Kidney (tissue), 22 donors: ENCODE measurements at places on chromosomes 1 and 21.

DNA sequence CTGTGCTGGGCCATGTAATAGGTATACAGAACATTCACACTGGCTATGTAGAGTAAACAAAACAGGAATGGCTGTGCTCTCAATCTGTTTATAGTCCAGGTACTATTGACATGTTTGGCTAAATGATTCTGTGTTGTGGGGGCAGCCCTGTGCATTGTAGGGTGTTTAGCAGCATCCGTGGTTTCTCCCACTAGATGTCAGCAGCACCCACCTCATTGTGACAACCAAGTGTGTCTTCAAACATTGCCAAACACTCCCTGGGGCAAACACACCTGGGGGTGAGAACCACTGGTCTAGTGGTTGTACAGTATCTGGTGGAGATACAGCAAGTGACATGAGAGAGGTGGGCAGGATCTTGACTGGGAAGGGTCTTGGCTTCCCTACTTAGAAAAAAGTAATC, 80.4 kb upstream of the SPATA6 start:
- no peak for DNase-seq

- peak; percentile 69 for DNase-seq
Observed at GRCh38 chr21:38831526-38832467, 26.1 kb downstream of the ETS2 start.

DNA sequence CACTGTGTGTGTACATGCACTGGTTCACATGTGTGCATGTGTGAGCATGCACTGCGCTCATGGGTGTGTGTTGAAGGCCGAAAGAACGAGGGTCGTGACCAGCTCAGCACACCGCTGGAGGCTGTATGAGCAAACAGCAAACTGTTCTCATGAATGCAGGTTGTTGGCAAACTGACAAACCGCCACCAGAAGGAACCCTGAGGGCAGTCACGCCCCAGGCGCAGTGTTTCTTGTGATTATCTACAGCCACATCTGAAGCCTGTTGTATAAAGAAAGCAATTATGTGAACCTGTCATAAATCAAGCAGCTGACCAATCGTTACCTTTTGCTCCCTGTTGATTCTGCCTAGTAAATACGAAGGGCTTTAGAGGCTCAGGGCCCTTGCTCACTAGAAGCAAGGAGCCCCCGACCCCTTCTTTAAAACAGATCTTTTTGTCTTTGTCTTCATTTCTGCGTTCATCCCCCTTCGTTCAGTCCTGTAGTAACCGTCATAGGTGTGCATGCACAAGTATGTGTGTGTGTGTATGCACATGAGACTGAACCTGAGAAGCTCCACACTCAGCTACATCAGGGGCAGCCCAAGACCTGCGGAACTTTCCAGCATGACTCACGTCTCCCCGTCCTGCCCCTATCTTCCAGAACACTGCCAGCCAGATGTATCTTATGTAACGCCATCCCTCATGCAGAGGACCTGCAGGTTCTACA, 16.8 kb upstream of the RIPK4 start:
- peak; percentile 65 for DNase-seq

DNA sequence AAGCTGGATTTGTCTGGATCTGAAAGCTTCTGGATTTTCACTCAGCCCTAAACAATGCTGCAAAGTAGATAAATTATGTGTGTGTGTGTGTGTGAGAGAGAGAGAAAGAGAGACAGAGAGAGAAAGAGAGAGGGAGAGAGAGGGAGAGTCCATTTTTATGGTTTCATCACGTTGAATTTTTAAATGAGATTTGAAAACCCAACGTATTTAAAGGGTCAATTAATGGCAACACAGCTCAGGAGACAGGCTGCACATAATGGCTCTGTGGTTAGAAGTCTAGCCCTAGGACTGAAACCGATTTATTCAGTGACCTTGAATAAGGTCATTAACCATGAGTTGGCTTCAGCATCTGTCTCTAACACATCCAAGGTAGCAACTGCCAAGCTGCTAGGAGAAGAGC, 35.3 kb upstream of the FMN2 start:
- DNase-seq = no peak

GRCh38 chr1:188620236-188620635, 1791.5 kb downstream of the PLA2G4A start:
- DNase-seq = no peak

DNA sequence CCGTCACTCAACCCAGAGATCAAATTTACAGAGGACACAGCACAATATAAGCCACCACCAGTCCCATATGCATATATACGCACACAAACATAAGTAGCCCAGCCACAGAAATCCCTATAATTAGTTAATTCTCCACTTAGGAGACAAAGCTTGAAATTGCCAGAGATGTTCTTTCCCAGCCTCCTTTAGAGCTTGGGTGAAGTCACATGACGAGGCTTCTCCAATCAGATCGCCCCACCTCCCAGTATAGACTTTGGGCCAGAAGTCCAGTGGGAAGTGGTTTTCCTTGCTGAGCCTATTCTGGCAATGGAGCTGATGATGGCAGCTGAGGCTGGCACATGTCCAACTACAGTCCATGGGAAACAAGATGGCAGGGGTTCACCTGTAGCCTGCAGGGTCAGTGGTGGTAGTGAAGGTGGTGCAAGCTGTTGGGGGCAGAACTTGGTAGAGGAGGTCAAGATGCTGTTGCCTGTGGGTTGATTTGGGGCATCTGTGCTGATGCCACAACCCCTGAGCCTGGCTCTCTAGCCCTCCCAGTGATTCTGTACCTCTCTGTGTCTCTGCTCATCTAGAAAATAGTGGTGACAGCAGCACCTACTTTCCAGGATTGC, 535.9 kb downstream of the MATN1 start:
- no peak for DNase-seq

DNA sequence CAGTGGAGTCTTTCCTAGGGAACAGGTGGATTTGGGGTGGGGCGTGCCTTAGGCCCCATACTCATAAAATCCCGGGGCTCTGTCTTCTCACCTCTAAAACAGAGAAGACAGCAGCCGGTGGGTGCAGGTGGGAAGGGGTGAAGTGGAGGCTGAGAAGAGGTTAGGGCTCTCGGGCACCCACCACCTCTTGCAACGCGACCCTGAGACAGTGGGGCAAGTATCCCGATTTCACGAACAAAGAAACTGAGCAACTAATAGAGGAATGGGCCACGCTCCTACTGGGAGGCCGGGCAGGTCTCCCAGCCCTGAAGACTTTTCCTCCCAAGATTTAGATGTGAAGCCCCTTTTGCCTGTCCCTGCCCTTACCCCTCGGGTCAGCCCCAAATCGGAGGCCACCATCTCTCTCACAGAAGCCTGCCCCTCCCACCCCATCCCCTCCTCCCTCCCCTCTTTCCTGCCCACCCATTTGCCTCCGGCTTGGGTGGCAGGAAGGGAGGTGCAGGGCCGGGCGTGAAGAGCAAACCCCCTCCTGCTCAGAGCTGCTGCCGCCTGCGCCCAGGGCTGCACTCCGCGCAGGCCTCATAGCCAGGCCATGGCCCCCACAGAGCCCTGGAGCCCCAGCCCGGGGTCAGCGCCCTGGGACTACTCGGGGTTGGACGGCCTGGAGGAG, at the start of gene GPR25:
Gene GPR25 (plus strand): TSS at position 536 of the 670 bp plus-strand sequence. CDS start 57 bp downstream, at position 593.
- DNase-seq = no peak

GRCh38 chr1:212974711-212975110, 24.4 kb downstream of the VASH2 start:
- no peak for DNase-seq
